Non-pigmented ciliary epithelial cell (primary cell): ENCODE measurements at places on chromosomes 4 and X.

DNA sequence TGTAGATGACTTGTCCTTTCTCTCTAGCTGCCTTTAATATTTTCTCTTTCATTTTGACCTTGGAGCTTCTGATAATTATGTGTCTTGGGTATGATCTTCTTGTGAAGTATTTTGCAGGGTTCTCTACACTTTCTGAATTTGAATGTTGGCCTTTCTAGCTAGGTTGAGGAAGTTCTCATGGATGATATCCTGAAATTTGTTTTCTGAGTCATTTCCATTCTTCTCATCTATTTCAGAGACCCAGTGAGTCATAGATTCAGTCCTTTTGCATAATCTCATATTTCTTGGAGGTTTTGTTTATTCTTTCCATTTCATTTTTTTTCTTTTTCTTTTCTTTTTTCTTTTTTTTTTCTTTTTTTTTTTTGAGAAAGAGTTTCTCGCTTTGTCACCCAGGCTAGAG lies 585.7 kb upstream of the PABPC4L start:
- peak; percentile 11 for DNase-seq

DNA sequence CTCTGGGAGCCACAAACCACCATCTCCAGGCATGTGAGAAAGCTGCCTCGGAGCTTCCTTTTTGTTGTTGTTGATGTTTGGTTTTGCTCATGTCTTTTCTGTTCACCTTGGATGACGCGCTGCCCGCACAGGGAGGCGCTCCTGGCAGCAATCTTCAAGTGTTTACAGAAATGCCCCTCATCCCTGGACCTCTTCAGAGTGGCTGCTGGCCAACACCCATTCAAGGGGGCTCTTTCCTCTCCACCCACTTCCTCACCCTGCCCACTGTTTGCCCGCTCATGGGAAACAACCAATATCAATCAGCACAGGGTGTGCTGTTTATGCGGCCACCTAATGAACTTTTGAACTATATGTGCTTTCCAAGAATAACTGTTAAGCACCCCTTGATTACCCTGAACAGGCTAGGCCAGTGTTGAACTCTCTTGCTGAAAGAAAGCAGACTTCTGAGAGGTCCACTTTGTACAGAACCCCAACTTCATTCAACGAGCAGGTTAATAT lies 355.1 kb upstream of the CLNK start:
- no peak for DNase-seq

DNA sequence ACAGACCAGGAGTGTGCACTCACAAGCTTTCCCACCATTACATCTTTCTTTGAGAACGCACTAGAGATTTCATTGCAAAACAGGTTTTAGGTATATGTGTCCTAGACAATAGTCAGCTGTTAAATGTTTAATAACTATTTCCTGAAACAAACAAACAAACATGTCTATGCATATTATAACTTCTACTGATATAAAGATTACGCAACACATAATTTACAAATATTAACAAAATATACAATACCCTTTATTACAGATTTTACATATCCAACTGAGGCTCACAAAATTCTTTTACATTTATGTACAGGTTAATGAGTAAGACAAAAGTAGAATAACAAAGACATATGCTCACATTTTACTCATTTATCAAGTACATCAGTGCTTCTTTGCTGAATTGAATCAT lies 1554.0 kb upstream of the PCDH10 start:
- no peak for DNase-seq

- DNase-seq: no peak
Measured at GRCh38 chr4:66629927-66630326, 915.4 kb downstream of the CENPC start.

DNA sequence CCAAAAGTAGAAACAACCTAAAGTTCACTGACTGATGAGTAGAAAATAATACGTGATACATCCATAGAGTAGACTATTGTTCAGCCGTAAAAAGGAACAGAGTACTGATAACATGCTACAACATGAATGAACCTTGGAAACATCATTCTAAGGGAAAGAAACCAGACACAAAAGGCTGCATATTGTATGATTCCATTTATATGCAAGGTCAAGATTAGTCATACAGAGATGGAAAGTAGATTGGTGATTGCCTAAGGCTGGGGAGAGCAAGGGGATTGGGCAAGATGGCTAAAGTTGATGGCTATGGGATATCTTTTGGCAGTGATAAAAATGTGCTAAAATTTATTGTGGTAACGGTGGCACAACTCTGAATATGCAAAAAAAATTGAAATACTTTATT lies 209.1 kb downstream of the RELL1 start:
- DNase-seq: no peak

DNA sequence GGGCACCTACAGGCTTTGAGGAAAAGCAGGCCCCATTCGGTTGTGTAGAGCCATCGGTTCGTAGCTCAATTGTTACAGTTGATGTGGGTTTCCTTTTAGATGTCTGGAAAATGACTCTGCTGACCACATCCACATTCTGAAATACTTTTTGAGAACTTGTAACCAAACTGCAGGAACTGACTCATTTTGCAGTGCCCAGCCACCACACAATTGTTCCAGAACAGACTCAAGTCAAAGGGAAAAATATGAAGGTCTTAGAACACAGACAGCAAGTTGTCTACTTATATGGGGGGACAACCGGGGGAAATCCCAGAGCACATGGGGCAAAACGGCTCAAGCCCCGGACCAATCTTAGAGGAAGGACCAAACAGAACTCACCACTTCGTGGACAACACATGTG lies 557.6 kb upstream of the DIPK2B start:
- peak; percentile 74 for DNase-seq

DNA sequence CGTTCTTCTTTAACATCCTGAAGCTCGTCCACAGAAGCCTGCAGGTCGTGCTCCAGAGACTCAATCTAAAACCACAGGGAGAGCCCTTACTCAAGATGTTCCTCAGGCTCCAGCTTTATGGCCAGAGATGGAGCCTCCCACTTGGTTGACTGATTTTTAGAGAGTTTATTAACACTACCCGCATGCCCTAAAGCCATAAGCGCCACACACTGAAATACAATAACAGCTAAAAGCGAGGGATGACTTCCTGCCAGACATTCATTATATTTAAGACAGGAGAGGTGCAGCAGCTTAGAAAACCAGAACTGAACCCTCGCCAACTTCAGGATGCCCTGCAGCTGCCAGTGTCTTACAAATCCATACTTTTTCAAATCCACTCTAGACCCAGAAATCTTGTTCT lies 42.0 kb downstream of the SOD3 start:
- no peak for DNase-seq

- no peak for DNase-seq
Measured at GRCh38 chrX:119762718-119763117, 4.3 kb downstream of the SOWAHD start.

DNA sequence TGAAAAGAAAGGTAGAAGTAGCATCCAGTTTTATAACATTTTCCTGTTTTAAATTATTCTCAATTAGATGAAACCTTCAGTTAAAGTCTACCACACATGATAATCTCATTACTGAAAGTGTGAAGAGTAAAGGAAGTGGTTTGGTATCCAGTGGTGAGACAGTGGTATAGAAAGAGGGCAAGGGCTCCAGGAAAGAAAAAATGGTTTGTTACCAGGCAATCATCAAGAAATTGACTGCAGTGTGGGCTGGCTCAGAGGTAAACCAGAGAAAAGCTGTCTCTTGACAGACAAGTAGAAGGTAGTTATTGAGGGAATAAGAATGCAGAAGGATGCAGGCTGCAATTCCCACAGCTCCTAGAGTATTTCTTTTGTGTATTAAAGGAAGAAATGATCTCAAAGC lies 406.2 kb downstream of the TLL1 start:
- DNase-seq: no peak

- DNase-seq: no peak
Measured at GRCh38 chr4:182093431-182093831, 149.8 kb upstream of the TENM3 start.

- no peak for DNase-seq
Measured at GRCh38 chr4:25098964-25099891, 61.0 kb downstream of the SEPSECS start.

- no peak for DNase-seq
Measured at GRCh38 chr4:123133397-123134050, 211.1 kb upstream of the NUDT6 start.

DNA sequence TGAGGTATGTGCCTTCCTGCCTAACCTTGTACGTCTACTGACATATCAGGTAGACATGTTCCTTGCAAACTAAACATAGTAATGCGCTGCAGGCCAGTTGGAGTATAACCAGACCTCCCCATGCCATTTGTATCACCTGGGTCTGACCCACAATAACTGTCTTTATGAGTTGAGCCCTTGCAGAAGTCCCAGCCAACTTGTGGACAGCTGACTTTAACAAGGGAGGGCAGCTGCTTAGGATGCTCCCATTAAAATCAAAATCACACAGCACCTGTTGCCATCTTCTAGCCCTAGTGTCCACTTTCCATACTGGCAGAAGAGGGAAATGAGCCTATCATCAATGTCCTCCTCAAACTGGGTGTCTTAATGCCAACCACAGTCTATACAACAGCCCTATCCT lies 41.6 kb downstream of the KANTR start:
- DNase-seq: no peak

- no peak for DNase-seq
Measured at GRCh38 chr4:68494688-68495087, 47.4 kb downstream of the TMPRSS11E start.

- no peak for DNase-seq
Measured at GRCh38 chr4:47646372-47646771, 161.3 kb downstream of the ATP10D start.

DNA sequence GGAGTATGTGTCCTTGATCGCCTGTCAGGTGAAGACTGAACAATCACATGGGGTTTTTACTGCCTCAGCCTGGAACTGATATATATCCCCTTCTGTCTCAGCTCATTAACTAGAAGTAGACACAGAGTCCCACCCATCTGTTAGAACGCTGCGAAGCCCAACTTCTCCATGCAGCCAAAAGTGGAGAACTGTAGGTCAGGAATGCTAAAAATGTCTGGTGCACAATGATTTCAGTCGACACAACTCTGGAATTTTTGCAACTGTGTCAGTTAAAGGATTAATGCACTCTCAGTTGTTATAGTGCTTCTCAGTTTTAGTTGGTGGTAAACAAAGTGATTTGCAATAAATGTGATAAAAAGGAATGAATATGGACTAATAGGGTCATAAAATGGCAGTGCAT lies 287.2 kb downstream of the INPP4B start:
- DNase-seq: no peak

- DNase-seq: peak; percentile 75
Measured at GRCh38 chr4:152310257-152310656, 225.6 kb downstream of the FBXW7 start.

- peak; percentile 89 for DNase-seq
Measured at GRCh38 chr4:128349921-128350320, 62.3 kb upstream of the PGRMC2 start.

GRCh38 chr4:102036016-102036415 lies 245.5 kb downstream of the BANK1 start:
- DNase-seq: no peak

DNA sequence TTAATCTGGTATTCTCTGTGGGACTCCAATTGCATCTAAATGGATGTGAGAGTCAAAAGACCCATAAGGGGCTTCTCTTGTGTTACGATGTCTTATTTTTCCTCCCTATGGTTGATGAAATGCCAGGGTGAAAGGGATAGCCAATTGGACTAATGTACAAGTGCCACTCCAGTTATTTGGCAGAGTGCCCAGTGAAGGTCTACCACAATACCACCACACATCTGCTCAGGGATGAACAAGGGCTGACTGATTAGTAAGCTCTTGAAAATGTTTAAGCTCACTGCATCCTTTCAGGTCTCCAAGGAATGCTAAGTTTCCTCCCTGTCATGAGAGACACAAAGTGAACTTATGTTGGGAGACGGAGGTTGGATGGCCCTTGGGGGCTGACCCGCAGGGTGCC lies 57.8 kb downstream of the HEPH start:
- no peak for DNase-seq
